ENCODE measurements at places on chromosomes 2 and 18.

DNA sequence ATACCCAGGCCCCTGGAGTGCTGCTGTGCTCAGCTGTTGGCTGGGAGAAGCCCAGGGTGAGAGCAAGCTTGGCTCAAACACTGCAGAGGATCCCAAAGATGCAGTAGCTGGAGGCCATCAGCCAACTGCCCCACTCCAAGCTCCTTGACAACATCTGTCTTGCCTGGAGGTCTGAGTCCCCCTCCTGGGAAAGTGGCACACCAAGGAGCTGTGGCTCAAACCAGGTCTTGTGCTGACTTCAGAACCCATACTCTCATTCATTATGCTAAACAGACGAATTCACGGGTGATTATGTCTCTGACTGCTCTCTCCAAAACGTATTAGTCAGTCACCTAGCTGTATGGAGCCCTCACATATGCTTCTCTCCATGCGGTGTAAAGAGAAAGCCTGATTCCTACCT lies 206.1 kb downstream of the TTC32 start:
- DNase-seq: no peak

DNA sequence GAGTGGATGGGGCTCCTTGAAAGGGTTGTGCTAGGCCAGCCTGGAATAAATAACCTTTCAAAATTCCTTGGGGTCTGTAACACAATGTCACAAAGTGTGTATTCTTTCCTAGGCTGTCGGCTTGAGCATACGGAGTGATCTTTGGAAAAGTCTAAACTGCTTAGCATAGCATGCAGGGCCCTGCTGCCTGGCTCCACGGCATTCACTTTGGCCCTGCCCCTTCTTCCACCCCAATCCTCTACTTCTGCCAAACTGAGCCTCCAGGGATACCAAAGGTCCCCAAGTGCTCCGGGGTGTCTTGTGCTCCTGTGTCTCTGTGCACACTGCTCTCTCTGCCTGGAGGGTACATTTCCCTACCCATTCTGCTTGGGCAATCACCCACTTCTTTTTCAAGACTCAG lies 196.1 kb downstream of the LTBP1 start:
- DNase-seq: no peak

DNA sequence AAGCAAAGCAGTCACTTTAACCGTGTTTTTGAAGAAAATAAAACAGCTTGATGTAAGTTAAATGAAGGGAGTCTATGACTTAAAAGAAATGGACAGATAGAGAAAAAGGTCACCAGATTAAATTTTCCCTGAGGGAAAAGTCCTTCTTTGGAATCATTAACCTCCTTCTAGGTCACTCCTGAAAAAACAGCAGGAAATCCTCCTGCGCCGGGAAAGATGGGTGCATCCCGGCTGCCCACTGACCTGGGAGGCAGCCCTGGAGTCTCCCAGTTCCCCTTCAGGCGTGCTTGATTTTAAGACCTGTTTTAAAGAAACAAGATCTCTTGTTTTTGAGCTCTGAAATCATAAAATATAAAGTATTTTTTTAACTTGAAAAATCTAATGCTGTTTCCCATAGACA lies 18.4 kb upstream of the ZNF521 start:
- no peak for DNase-seq

- peak; percentile 47 for DNase-seq
These were observed 141.8 kb downstream of the ACKR3 start for GRCh38 chr2:236711440-236711839.

- DNase-seq: no peak
These were observed 3.6 kb upstream of the MTERF4 start for GRCh38 chr2:241105641-241106040.

DNA sequence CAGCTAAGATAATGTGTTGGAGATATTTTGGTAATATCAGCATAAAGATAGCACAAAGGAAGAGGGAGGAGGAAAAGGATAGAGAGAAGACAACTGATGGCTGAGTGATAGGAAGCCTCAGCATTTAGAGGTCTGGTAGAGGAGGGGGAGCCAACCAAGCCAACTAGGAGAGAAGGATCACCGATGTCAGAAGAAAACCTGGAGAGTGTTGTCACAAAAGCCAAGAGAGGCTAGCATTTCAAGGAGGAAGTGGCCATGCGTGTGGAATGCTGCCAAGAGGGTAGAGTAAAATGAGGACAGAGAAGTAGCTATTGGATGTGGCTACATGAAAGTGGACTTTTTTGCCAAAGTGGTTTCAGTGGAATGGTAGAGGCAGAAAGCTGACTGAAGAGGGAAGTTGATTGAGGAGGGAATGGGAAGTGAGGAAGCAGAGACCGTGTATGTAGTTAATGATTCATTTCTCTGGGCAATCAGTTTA lies 34.3 kb downstream of the LCLAT1 start:
- no peak for DNase-seq

- DNase-seq: no peak
These were observed 89.2 kb upstream of the CD226 start for GRCh38 chr18:70036771-70037347.

- no peak for DNase-seq
These were observed 193.8 kb downstream of the LRRTM4 start for GRCh38 chr2:77328134-77328931.

DNA sequence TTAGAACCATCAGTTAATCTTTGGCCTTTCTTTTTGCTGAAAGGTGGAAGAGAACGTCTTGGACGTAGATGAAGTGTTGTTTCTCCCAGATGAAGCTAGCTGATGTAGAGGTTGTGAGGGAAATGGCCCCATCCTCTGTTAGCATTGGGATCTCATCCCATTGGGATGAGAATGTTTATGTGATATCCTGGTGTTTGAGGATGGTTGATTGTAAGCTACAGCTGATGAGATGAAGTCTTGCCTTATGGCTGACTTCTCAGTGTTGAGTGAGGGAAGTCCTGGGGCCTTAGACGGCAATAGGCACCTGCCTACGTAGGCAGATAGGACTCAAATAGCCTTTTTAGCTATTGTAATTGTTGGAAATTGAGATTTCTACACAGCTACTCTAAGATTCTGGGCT lies 211.3 kb downstream of the MYCN start:
- DNase-seq: no peak

DNA sequence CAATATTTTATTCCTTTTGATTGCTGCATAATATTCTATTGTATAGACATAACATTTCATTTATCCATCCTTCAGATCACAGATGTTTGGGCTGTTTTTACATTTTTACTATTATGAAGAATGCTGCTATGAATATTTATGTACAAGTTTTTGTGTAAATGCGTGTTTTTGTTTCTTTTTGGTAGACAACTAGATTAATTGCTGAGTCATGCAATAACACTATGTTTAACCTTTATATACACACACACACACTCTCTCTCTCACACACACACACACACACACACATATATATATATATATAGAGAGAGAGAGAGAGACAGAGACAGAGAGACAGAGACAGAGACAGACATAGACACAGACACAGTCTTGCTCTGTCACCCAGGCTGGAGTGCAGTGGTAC lies 926.9 kb downstream of the DCC start:
- DNase-seq: no peak

GRCh38 chr18:57048859-57049258 lies 98.0 kb upstream of the BOD1L2 start:
- no peak for DNase-seq

DNA sequence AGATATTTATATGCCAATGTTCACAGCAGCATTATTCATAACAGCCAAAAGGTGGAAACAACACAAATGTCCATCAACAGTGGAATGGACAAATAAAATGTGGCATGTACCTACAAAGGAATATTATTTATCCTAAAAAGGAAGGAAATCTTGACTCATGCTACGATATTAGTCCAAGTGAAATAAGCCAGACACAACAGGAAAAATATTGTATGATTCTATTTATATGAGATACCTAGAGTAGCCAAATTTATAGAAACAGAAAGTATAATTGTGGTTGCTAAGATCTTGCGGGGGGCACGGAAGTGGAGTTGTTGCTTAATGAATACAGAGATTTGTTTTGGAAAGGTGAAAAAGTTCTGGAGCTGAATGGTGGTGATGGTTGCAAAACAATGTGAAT lies 33.0 kb upstream of the CCDC150 start:
- no peak for DNase-seq

GRCh38 chr2:234464291-234464645 lies 32.6 kb downstream of the ARL4C start:
- no peak for DNase-seq

DNA sequence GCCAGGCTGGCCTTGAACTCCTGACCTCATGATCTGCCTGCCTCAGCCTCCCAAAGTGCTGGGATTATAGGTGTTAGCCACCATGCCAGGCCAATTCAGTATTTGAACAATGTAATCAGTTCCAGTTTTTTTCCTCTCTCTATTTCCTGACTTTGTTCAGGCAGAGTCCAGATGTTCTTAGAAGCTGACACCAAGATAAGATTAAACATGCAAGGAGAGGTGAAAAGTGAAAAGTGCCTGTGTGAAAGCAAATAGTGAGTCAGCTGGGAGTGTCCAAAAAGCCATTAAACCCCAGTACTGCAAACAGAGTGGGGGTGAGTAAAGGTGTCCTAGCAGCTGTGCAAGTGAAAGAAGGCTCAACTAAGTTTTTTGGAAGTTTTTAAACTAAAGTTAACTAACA lies 231.5 kb downstream of the PTH2R start:
- DNase-seq: no peak

DNA sequence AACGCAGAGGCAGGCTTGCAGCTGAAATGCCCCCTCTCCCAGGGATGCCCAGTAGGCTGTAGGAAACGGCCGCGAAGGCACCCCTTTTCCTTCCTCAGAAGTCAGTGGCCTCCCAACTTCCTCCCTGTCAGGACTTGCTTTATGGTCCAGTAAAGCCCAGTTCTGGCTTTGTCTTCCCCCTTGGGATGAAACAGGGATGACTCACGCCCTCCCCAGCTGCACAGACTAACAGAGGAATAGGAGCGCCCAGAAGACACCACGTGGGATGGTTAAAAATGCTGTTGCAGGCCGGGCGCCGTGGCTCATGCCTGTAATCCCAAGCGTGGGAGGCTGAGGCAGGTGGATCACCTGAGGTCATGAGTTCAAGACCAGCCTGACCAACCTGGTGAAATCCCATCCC lies 6.9 kb downstream of the CREG2 start:
- no peak for DNase-seq

- no peak for DNase-seq
These were observed 115.9 kb upstream of the CD302 start for GRCh38 chr2:159913900-159914299.

DNA sequence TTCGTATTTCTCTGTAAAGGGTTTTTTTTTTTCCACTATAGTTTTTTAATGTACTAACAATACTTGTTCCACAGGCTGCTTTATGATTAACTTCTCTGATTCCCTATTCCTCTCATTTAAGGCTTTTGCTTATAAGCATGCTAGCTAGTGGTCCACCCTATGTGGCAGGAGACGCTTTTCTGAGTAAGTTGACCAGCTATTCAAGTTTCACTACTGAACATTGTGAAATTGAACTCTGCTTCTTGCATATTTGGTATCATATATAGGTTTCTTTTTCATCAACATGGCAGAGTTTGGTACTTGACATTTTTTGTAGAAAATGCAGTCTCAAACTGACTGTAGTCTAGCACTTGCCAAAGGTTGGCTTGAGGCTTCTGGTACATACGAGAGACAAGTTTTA lies 74.2 kb downstream of the OTX1 start:
- DNase-seq: no peak

GRCh38 chr2:59440491-59440890 lies 1113.0 kb downstream of the BCL11A start:
- no peak for DNase-seq

DNA sequence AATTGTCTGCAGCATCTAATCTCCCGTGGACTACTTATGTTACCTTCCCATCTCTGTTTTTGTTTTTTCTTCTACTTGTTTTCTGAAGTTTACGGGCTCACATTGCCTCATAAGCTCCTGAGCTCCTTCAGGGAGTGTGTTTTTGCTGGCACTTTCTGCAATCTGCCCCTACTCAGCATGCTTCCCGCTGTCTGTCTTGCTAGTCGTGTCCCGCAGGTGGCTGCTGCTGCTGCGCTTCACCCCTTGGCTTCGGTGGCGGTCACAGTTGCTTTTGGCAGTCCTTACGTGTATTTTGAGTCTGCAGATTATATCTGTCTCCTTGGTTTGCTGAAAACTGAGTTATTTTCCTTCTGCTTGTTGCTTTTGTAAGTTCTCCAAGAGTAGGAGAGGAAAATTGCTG lies 37.3 kb downstream of the FER1L5 start:
- no peak for DNase-seq

GRCh38 chr2:222307143-222307756 lies 8.5 kb upstream of the PAX3 start:
- DNase-seq: no peak

DNA sequence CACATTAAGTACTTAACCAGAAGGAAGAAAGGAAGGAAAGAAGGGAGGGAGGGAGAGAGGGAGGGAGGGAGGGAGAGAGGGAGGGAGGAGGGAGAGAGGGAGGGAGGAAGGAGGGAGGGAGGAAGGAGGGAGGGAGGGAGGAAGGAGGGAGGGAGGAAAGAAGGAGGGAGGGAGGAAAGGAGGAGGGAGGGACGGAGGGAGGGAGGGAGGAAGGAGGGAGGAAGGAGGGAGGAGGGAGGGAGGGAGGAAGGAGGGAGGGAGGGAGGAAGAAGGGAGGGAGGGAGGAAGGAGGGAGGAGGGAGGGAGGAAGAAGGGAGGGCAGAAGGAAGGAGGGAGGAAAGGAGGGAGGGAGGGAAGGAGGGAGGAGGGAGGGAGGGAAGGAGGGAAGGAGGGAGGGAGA lies 363.3 kb downstream of the MBD2 start:
- no peak for DNase-seq

DNA sequence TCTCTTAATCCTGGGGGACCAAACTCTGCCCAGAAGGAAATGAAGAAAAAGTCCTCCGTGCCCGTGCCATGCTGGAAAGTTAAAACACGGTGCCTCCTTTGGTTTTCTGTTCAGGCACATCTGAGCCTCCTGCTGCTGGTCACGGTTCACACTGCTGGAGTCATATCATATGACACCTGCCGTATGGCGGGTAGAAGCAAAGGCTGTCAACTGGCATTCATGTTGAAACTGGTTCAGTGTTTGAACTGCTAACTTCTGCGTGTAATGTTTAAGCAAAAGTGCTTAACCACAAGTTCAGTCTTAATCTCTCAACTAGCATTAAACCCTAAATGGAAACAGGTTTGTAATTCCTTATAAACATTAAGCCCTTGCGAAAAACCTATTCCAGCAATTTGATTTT lies 3.1 kb downstream of the STK39 start:
- DNase-seq: no peak

DNA sequence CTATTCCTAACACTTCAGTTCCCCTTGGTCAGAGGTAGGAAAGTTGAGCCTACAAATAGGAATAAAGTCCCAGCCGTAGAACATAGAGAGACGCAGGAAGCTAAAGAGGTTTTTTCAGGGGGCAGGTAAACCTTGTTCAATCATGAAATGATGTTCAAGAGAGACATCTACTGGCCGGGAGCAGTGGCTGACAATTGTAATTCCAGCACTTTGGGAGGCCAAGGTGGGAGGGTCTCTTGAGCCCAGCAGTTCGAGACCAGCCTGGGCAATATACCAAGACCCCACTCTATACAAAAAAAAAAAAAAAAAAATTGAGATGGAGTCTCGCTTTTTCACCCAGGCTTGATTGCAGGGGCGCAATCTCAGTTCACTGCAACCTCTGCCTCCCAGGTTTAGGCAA lies 66.7 kb upstream of the DNAJC10 start:
- DNase-seq: no peak

Measured in AG09319 (cell line).